Stimulated activated CD4-positive, alpha-beta T cell treated with anti-CD3 and anti-CD28 coated beads, Interleukin-12 subunit alpha, Interleukin-12 subunit beta, amount 100 ng/mL, for 4 hours (primary cell): ENCODE measurements at places on chromosomes 13 and 19.
A peak's percentile ranks its signal among the peaks of the same experiment; 100 is the strongest.

DNA sequence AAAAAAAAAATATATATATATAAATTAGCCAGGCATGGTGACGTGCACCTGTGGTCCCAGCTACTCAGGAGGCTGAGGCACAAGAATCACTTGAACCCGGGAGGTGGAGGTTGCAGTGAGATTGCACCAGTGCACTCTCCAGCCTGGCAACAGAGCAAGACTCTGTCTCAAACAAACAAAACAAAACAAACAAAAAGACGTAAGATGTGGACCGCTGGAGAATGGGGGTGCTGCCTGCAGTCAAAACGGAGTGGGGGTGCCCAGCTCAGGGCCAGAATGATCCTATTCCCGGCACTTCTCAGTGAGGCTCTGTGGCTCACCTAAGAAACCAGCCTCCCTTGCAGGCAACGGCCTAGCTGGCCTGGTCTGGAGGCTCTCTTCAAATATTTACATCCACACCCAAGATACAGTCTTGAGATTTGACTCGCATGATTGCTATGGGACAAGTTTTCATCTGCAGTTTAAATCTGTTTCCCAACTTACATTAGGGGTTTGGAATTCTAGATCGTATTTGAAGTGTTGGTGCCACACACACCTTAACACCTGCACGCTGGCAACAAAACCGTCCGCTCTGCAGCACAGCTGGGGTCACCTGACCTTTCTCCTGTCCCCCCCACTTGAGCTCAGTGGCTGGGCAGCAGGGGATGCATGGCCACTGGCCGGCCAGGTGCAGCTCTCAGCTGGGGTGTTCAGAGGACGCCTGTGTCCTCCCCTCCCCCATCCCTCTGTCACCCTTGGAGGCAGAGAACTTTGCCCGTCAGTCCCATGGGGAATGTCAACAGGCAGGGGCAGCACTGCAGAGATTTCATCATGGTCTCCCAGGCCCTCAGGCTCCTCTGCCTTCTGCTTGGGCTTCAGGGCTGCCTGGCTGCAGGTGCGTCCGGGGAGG, at the start of gene F7:
F7 (plus strand) TSS at position 760 of the 889 bp plus-strand sequence; CDS start at position 811, 51 bp downstream.
- DNase-seq: no peak

- no peak for DNase-seq
These were observed 789.7 kb upstream of the GPC6 start for GRCh38 chr13:92436924-92437323.

DNA sequence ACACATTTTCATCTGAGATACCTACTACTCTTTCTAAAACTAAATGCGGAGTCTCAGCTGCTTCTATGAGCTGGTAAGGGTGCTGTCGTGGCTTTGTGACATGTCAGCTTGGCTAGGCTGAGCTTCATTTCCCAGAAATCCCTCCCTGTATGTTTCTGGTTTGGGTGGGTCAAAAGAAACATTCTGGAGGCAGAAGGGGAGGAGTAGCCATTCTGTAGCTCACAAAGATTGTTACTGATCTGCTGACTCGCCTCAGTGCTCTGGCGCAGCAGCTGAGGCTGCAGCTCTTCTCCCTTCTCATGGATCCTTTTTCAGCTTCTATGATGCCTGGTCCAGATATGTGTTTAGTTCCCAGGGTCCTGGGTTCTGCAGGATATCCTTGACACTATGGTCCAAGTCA, 114.7 kb downstream of the RAP2A start:
- DNase-seq: no peak

GRCh38 chr19:31145007-31145406, 204.2 kb downstream of the TSHZ3 start:
- DNase-seq: no peak

DNA sequence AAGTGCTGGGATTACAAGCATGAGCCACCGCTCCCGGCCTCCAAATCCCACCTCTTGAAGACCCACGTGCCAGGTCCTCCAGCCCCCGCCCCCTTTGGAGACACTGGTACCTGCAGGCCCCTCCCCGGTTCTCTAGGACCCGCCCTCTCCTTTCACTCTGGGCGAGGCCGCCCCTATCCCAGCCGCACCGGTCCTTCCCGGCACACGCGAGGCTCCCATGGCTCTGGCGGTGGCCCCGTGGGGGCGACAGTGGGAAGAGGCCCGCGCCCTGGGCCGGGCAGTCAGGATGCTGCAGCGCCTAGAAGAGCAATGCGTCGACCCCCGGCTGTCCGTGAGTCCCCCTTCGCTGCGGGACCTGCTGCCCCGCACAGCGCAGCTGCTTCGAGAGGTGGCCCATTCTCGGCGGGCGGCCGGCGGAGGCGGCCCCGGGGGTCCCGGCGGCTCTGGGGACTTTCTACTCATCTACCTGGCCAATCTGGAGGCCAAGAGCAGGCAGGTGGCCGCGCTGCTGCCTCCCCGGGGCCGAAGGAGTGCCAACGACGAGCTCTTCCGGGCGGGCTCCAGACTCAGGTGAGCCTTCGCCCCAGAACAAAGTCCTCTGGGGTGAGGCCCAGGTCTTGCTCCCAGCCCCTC, at the start of gene CBLC:
CBLC (plus strand) TSS at position 176 of the 633 bp plus-strand sequence; CDS start at position 218, 42 bp downstream.
- no peak for DNase-seq

- no peak for DNase-seq
These were observed 5.0 kb upstream of the BSG start for GRCh38 chr19:567296-567900.

GRCh38 chr13:80249516-80250212, 91.3 kb downstream of the SPRY2 start:
- no peak for DNase-seq

DNA sequence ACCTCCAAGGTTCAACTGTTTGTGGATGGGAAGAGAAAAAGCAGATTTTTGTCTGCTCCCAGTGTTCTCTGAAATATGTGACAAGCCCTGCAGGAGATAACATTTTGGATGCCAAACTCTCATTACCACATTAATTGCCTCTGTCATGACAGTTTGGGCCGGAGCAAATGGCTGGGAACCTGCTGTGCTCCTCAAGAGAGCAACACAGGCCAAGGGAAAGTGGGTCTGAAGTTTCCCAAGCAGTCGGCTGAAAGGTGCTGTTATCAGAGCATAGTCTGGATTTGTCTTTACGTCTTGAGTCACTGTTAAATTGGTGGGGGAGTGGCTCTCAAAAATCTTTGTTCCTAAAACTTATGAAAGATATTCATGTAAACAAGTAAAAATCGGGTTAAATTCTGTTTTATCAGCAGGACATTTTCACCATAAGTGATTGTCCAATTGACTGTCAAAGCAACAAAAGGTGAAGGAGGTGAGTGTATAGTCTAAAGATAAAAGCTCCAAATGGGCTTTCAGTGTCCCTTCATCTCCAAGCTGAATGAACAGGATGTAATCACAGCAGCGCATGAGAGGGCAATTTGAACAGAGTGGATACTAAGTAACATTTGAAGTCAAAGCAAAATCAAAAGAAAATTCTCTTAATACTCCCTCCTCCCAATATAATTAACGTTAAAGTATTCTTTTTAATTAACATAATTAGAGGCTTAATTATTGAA, 844.8 kb downstream of the PCDH17 start:
- DNase-seq: no peak

GRCh38 chr13:22256111-22256639, 585.3 kb downstream of the FGF9 start:
- DNase-seq: no peak

GRCh38 chr13:31436478-31436877, 236.7 kb downstream of the B3GLCT start:
- no peak for DNase-seq

- DNase-seq: no peak
These were observed 12.8 kb downstream of the ANKRD27 start for GRCh38 chr19:32662186-32662585.

DNA sequence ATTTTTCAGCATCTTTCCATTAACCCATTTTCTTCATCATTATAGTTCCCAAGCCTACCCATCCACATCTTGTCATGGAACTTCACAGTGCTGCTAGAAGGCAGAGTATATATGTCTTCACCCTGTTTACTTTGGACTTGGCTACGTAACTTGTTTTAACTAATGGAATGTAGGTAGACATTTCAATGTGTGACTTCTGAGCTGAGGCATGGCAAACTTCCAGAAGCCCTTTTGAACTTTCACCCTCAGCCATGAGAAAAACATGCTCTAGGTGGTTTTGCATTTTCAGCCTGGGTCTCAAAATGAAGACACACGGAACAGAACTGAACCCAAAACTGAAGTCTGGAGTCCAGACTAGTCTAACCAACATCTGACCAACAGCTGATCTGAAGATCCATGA, 3.2 kb downstream of the TEX30 start:
- DNase-seq: no peak

- no peak for DNase-seq
These were observed 64.1 kb downstream of the KLF12 start for GRCh38 chr13:74070065-74070464.

- no peak for DNase-seq
These were observed 6.4 kb downstream of the POU4F1 start for GRCh38 chr13:78596736-78597601.

- DNase-seq: no peak
These were observed 1089.7 kb downstream of the EFNB2 start for GRCh38 chr13:105445796-105446195.

DNA sequence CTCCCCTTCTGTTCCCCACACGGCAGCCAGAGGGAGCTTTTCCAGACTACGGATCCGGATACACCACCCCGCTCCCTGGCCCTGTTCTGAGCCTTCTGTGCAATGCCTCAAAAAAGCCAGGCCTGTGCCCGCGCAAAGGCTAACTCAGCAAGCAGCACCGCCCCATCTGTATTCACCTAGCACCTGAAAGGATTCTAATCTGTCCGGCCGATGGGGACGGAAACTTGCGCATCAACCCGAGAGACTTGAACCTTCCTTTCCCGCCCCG, 589 bp downstream of the ZBTB45 start:
- DNase-seq: peak; percentile 45

DNA sequence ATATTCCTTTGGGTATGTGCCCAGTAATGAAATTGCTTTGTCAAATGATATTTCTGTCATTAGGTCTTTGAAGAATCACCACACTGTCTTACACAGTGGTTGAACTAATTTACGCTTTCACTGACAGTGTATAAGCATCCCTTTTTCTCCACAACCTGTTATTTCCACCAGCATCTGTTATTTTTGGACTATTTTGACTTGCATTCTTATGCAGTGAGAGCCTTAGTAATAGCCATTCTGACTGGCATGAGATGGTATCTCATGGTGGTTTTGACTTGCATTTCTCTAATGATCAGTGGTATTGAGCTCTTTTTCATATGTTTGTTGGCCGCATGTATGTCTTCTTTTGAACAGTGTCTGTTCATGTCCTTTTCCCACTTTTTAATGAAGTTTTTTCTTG, 92.0 kb upstream of the SPATA13 start:
- no peak for DNase-seq

DNA sequence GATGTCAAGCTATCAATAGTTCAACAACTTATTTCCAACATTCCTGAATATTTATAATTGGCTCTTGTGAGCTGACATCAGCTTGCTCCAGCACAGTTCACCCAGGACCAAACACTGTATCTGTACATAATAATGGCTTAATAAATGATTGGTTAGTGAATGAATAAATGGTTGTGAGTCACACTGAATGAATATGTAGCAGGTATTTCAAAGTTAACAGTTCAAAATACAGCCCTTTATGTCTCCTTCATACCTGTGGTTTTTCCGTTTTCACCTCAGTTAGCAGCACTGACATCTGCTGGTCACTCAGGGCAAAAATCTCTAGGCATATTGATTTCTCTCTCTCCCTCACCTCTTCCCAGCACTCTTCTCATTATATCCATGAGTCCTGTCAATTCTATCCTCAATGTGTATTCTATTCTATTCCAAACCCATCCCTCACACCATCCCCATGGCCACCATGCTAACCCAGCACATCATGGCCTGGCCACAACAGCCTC, 76.3 kb downstream of the PEG3 start:
- DNase-seq: no peak

DNA sequence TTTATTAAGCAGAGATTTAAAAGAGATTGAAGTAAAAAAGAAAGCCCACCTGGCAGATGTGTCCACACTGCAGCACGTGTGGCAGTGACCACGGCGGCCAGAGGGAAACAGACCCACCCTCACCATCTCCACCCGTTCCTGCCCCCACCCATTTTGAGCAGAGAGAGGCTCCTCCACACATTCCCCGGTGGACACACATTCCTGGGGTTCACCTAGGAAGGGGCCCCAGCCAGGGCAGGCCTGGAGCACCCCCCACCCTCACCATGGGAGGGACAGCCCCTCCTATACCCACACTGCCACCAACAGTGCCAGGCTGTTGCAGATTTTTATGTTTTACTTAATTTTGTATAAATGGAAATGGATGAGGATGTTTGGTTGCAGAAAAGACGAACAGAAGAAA, 54.9 kb downstream of the SLC7A9 start:
- DNase-seq: no peak

DNA sequence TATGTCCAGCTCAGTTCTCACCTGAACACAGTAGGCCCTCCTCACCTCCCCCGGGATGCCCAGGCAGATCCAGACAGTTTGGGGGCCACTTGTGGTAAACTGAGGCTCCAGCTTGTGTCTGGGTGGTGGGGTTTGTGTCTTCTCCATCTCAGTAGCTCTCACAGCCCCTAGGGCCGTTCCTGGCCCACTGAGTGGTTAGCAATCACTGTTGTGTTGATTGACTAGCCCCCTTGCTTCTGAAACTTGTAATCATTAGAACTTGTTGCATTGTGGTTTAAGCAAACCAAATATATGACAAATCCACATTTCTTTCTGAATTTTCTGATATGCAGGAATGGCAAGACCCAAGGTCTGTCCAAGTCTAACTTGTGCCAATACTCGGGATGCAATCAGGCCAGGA, 13.9 kb upstream of the ZNF536 start:
- DNase-seq: no peak

GRCh38 chr19:27746691-27747380, 1466.1 kb downstream of the UQCRFS1 start:
- no peak for DNase-seq

- no peak for DNase-seq
These were observed 1504.2 kb downstream of the EFNB2 start for GRCh38 chr13:105031306-105031705.

GRCh38 chr13:48231080-48231479, 1.9 kb upstream of the ITM2B start:
- no peak for DNase-seq

GRCh38 chr13:51619614-51620013, 35.4 kb downstream of the WDFY2 start:
- DNase-seq: no peak

DNA sequence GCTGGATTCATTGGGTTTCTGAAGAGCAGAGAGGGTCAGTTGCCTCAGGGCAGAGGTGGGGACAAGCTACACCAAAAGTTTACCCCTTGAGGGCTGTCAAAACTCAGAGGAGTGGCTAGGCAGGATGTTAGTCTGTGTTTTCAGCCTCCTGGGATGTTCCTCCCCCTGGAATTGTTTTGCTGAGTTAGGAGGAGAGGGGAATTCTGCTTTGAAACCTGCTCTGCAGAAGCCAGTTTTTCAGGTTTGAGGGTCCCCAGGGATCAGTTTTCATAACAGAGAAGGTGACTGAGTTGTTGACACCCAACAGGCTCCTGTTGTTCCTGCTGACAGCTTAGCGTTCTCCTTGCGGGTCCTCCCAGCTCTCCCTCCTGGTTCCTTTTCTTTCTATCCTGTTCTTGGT, 121.9 kb upstream of the TMTC4 start:
- DNase-seq: no peak

- no peak for DNase-seq
These were observed 7.0 kb upstream of the LILRA4 start for GRCh38 chr19:54345938-54346386.
